ENCODE measurements at places on chromosomes 2 and 18.

- no peak for DNase-seq
Observed at GRCh38 chr2:3354986-3355385, 22.6 kb downstream of the EIPR1 start.

DNA sequence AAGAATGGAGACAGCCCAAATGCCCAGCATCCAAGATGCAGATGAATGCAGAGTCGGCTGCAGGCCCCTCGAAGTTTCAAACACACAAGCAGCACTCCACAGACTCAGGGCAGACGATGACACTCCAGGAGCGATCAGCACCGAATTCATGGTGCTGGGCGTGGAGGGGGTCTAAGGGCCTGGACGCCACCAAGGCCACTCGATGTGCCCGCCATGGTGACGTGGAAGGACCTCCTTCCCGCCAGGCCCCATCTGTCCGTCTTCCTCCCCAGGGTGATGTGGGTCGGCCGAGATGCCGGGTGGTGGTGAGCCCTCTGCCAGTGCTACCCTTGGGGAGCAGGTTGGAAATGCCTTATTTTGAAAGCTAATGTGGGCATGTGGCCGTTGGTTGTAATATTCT lies 9.4 kb downstream of the KIF1A start:
- no peak for DNase-seq

- peak; percentile 70 for DNase-seq
Observed at GRCh38 chr2:44362207-44363015, 664 bp downstream of the CAMKMT start.

- no peak for DNase-seq
Observed at GRCh38 chr18:49967636-49968313, 154.4 kb upstream of the ACAA2 start.

DNA sequence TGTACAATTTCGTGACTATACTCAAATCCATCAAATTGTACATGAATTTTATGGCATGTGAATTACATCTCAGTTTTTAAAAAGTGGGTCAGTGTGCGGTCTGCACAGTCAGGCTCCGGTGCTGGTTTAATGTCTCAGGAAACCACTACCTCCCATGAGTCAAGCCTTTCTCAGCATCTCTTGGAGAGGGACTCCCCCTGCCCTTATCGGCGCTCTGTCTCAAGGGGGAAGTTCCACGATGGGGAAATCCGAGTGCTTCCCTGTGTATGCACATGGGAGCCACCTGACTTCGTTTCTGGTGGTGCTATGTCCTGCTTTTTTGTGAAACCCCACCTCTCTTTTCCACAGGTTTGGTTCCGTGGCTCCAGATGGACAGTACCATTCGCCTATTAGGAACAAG lies 72.5 kb downstream of the ACOXL start:
- peak; percentile 77 for DNase-seq

DNA sequence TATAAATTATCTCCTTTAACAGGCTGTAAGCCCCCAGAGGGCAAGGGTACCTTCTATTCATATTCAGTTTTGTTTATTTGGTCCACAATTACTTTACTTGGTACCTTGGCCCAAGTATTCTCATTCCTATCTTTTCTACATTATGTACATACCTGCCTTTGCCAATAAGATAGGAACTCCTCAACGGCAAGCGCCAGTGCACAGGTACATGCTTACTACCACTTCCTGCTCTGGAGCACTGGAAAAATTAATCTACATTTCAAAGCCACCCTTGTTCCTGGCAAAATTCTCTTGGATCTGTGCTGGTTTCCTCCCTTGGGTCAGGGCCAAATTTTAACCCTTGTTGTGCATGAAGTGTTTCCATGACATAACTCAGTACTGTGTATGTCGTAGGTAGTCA lies 34.3 kb upstream of the LMAN1 start:
- DNase-seq, result no peak

- no peak for DNase-seq
Observed at GRCh38 chr2:128638341-128639119, 319.9 kb upstream of the HS6ST1 start.

- DNase-seq, result no peak
Observed at GRCh38 chr2:33246432-33246831, 230.0 kb upstream of the RASGRP3 start.

- no peak for DNase-seq
Observed at GRCh38 chr18:34650121-34650545, 60.0 kb upstream of the DTNA start.

DNA sequence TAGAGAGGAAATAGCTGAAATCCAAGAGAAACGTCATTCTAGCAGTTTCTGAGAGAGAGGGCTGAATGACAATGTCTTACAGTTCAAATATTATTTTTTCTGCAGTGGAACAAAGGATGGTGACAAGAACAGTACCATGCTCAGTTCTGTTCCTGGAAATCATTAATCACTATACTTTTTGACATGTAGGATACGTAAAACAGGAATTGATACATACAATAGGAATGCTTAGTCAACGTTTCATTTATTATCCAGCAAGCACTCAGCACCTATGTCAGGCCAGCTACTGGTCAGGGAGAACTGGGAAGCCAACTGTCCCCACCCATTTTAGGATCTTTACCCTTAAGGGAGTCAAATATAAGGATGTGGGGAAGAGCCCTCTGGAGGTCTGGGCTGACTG lies 114.7 kb downstream of the DHRS9 start:
- no peak for DNase-seq

- DNase-seq, result no peak
Observed at GRCh38 chr2:236820763-236821344, 251.2 kb downstream of the ACKR3 start.

- no peak for DNase-seq
Observed at GRCh38 chr2:62478093-62478580, 27.9 kb downstream of the TMEM17 start.

All from activated T-cell treated with anti-CD3 and anti-CD28 coated beads, Interleukin-2, amount 50 U/mL, for 48 hours (primary cell).